ENCODE measurements at places on chromosomes 3 and 15.

GRCh38 chr15:55665605-55666227 lies 77.2 kb downstream of the PRTG start:
- DNase-seq = no peak

DNA sequence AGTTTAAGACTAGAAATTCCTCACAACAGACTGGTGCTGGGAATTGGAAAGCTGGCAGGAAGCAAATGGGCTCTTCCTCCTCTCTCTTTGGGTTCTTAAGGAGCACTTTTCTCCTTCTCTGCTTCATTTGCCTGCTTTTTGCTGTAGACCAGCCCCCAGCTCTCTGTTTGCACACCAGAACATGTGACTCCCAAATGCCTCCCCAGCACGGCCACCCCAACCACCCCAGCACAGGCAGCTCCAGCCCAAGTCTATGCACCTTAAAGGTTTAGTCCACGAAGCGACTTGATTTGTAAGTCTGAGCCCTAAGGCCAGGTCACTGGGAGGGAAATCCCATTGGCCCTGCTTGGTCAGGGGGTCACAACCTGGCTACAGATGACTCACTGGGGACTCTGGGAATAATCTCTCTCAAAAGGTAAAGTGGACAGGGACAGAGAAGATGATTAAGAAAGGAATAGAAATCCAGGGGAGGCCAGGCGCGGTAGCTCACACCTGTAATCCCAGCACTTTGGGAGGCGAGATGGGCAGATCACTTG lies 377.8 kb upstream of the PROK2 start:
- DNase-seq = no peak

DNA sequence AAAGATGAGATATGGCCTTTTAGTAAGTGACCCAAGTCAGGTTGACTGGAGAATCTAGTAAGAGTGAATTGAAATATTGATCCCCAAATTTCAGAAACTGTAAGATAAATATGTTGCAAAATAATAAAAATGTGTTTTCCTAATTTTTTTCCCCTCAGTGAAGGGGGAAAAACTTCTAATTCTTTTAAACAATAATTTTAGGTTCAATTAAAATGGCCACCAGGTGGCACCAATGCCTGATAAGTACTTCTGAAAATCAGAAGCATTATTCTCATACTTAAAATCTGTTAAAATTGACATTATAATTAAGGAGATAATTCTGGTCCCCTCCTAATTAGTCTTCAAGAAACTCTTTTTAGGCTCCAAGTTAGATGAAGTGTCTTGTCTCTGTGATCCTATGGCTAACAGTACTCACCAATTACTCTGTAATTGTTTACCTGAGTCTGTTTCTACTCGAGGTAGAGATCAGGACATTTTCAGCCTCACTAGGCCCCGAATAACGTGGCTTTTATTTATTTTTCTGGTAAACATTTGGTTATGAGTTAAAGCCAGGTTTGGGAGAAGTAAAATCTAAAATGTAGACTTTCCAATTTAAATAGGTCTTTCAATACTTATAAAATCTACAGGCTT lies 52.6 kb downstream of the NMD3 start:
- DNase-seq = no peak

DNA sequence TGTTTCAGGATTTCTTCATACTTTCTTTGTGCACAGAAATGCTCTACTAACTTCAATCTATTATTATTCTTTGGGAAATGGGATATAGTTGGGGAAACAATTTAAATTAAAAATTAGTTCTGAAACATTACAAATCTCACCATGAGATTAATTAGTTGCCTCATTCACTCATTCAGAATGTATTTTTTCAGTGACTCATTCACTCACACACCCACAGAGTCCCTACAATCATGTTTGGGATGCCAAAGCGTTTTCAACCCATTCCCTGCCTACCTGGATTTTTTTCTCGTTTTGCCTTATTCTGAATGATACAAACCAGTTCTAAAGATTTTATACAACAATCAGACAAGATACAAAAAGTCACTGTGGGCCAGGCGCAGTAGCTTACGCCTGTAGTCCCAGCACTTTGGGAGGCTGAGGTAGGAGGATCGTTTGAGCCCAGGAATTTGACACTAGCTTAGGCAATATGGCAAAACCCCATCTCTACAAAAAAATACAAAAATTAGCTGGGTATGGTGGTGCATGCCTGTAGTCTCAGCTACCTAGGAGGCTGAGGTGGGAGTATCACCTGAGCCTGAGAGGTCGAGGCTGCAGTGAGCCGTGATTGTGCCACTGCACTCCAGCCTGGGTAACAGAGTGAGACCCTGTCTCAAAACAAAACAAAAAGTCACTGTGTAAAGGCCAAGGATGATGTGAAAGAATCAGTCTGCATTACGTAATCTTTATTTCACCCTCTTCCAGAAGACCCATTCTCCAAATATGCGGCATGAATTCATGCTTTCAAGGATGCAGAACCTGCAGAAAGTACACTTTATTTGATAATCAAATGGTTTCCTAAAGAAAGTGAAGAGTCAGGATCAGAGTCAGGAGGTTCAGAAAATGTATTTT lies 34.8 kb upstream of the ARHGEF3 start:
- no peak for DNase-seq

- DNase-seq = no peak
These were observed 54.8 kb downstream of the LMCD1 start for GRCh38 chr3:8556473-8556869.

DNA sequence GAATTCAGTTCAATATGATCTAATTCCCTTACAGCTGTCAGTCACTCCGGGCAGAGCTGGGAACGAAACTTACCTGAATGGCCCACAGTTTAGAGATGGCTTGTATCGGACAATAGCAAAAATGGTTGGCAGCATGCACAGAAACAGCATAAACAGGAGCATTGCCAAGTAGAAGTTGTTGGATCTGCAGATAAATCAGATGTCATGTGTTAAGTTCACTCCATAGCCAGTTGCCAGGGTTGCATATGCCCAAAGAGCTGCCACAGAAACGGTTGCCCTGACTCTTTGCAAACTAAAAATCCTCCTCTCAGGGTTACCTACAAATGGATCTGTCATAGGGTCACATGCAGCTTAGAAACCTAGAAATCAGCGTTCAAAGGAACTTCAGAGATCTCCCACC lies 15.4 kb upstream of the STARD5 start:
- no peak for DNase-seq

- no peak for DNase-seq
These were observed 205.6 kb downstream of the TBC1D2B start for GRCh38 chr15:77871852-77872371.

GRCh38 chr3:112138219-112138969 lies 5.3 kb upstream of the GCSAM start:
- DNase-seq = no peak

GRCh38 chr3:116669576-116669975 lies 40.0 kb upstream of the TUSC7 start:
- DNase-seq = no peak

GRCh38 chr3:135970506-135971116 lies 5.1 kb downstream of the PPP2R3A start:
- no peak for DNase-seq

DNA sequence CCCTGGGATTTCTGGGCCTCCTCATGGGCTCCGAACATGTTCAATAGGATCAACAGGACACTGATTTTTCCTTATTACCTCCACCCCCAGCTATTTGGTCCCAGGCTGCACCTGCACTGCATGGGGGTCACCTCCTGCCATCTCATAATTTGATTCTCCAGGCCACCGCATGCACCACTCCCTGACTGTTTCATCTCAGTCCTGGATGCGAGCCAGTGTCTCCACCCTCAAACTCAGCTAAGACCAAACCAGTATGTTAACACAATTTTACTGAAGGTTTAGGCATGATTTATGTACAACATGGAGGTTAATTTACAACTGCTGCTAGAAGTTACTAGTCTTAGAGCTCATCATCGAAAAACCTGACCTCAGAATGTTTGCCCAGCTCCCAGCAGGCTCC lies 249.5 kb downstream of the UACA start:
- no peak for DNase-seq

Data from kidney epithelial cell (primary cell).